ENCODE measurements at places on chromosomes 13 and 19.

- DNase-seq = no peak
Measured at GRCh38 chr13:85833921-85834320, 34.7 kb upstream of the SLITRK6 start.

- no peak for DNase-seq
Measured at GRCh38 chr13:40063278-40063698, 407.8 kb downstream of the COG6 start.

DNA sequence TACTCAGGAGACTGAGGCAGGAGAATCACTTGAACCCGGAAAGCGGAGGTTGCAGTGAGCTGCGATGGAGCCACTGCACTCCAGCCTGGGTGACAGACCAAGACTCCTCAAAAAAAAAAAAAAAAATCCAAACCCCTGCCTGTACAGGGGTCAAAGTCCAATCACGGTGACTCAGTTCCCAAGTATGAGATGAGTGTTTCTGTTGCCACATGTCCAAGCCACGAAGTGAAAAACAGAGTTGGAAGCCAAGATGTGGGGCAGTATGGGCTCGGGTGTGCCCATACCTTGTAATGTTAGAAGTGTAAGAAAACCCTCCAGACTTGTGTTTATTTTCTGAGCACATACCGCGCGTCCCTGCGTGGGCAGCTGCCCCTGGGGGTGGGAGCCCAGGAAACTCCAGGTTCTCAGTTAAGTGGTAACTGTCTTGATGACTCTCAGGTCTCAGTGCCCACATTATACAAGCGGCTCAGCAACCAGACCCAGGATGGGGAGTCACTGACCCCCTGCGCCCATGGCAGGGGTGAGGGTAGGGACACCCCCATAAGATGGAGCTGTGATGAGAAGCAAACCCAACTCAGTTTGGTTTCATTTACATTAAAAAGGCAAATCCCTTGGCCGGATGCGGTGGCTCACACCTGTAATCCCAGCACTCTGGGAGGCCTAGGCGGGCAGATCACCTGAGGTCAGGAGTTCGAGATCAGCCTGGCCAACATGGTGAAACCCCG lies 1.2 kb upstream of the GPX4 start:
- DNase-seq = no peak

- DNase-seq = no peak
Measured at GRCh38 chr13:29925457-29926097, 75.2 kb upstream of the UBL3 start.

GRCh38 chr13:114089341-114089740 lies 43.1 kb downstream of the RASA3 start:
- no peak for DNase-seq

DNA sequence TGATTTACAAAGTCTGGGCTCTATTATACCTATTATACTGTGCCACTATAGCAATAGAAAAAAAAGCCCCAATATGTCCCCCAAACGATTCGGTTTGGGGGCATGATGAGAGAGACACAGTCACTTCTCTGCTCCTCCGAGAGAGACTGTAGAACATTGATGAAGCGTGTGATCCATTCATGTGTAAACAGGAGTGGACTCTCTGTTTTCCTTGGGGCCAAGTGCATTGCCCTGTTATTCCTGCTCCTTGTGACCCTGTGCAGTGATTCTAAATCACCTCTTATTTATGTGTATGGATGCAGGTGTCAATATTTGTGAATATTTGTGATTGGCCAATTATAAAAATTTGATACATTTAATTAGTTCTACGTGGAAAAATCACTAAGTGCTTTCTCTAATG lies 17.0 kb downstream of the F10 start:
- DNase-seq = no peak

DNA sequence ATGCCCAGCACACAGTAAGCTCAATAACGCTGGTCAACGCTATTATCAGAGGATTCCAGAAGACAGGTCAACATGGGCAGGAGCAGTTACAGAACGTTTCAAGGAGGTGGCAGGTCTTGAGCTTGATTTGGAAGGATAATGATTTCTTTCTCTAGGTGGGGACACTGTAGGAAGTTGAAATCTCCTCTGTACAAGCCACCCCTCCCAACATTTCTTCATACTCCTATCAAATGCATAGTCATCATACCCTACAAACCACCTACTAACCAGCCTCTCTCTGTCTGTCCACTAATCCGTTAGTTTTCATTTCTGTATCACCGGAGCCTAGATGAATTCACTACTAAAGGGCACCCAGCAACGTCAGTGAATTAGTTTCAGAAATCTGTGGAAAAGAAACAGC lies 1.3 kb downstream of the ATP7B start:
- DNase-seq = no peak

DNA sequence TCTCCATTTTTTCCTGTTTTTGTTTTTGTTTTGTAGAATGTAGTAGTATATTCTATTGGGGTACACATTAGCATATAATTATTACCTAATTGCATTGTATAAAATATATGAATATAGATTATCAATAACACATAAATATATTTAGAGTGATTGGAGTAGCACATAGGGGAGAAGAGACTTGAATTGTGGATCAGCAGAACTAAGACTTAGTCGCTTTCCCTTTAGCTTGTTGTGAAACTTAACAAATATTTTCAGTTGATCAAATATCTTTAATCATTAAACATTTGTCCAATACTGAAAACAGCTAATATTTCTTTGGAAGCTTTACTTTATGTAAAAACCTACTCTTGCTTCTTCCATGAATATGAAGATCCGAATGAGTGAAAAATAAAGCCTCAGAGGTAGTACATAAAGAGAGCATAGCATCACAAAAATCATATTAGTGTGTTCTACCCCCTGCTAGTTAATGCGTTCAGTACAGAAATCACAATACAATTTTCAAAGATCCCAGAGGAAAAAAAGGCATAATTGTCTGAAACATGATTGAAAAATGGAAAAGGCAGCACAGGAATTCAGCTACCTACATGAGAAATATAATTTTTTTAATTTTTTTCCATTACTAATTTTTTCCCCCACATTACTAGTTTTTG lies 1348.0 kb upstream of the PRR20A start:
- DNase-seq = no peak

DNA sequence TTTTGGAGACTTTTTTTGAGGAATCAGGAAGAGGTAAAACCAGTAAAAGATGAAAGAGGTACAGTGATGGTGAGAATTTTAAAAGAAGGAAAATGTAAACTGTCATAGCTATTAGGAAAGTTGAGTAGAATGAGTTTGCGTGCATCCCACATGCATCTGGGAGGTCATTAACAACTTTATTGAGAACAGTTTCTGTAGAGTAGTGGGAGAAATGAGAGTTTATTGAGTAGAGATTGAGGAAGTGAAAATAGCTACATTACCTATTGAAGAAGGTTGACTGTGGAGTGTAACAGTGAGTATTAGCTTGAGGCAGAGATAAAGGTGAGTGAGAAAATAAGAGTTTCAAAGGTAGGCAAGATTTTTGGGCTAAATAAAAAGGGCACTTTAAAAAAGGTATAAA lies 38.7 kb downstream of the BRCA2 start:
- DNase-seq = no peak

GRCh38 chr19:10037809-10038208 lies 24.5 kb downstream of the RDH8 start:
- DNase-seq = no peak

DNA sequence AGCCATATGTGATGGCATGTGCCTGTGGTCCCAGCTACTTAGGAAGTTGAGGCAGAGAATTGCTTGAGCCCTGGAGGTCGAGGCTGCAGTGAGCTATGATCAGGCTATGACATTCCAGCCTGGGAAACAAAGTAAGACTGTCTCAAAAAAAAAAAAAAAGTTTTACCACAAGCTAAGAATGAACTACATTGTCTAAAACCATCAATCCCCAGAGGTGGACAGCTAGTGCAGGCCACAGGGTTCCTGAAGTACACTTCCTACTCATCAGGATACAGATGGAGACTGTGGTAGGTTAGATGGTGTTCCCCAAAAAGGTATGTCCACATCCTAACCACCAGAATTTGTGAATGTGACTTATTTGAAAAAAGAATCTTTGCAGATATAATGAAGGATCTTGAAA lies 63.5 kb upstream of the DOCK9 start:
- no peak for DNase-seq

DNA sequence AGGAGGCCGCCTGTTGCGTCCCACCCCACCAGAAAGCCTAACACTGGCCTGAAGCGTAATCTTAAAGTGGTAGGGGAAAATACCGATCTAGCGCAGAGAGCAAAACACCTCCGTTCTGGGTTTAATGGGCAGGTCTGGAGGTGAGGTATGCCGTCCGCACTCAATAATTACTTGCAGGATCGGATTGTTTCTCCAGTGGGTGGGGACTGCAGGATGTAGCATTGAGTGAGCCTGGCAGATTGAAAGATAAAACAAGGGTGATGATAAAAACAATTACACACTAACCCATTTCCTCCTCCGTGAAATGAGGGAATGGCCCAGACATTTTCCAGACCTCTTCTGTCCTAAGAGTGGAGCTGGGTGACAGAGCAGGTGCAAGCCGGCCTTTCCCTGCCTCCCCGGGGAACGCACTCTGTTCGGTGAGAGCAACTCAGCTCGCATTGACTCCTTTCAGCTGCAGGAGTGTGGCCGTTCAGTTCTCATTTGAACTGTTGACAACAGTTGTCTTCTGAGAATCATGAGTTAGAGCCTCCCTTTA lies 110.2 kb upstream of the DOCK9 start:
- no peak for DNase-seq

GRCh38 chr13:51625555-51626345 lies 41.5 kb downstream of the WDFY2 start:
- no peak for DNase-seq

GRCh38 chr19:6588508-6589345 lies 2.2 kb downstream of the CD70 start:
- no peak for DNase-seq

GRCh38 chr19:39846678-39847486 lies 703 bp upstream of the FBL start:
- no peak for DNase-seq

GRCh38 chr13:94617389-94618000 lies 15.8 kb downstream of the GPR180 start:
- peak; percentile 35 for DNase-seq

- no peak for DNase-seq
Measured at GRCh38 chr19:58514564-58515022, 2.8 kb upstream of the SLC27A5 start.

- DNase-seq = no peak
Measured at GRCh38 chr19:55341595-55342531, 2.2 kb downstream of the KMT5C start.

GRCh38 chr13:40340368-40341095 lies 325.9 kb downstream of the FOXO1 start:
- peak; percentile 15 for DNase-seq

GRCh38 chr19:29217616-29218015 lies 4.7 kb upstream of the UQCRFS1 start:
- DNase-seq = no peak

- no peak for DNase-seq
Measured at GRCh38 chr19:4130744-4131438, 7.0 kb upstream of the MAP2K2 start.

- DNase-seq = no peak
Measured at GRCh38 chr19:39475748-39476147, 4.9 kb upstream of the TIMM50 start.

DNA sequence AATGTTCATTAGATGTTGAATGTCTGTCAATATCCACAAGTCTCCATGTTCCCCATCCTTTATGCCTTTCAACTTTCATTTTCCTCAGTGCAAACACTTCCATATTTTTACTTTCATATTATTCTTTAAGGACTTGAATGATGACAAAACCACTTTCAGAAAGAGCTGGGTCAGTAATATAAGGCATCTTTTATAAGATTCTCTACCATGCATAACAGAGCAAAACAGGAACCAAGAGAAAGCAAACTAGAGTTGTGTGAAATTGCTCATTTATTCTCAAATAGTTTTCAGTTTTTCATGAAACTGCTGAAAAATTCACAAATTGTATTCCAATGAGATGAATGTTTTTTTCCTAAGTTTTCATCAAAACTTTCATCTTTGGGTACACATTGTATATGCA lies 1247.6 kb downstream of the PCDH17 start:
- DNase-seq = no peak

- no peak for DNase-seq
Measured at GRCh38 chr19:35303357-35303915, 11.5 kb downstream of the MAG start.

DNA sequence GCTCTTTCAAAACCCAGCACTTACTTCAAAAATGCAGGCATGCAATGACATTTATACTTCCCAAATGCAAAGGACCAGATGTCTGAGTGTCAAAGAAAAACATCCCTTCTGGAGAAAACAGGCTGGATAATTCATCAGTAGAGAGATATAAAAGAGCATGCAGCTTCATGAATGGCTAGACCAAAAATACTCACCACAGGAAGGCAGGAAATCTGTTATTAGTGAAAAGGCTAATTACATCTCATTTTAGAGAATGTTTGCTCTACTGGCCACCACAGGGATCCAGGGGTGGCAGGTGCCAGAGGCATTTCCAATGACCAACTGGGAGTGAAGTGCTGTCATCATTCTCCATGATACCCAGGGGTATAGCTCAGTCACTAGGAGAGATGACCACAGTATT lies 106.5 kb downstream of the LHFPL6 start:
- no peak for DNase-seq

GRCh38 chr19:38277969-38278680 lies 13.8 kb downstream of the SPINT2 start:
- DNase-seq = no peak

GRCh38 chr13:108948251-108948671 lies 318.9 kb downstream of the MYO16 start:
- no peak for DNase-seq

DNA sequence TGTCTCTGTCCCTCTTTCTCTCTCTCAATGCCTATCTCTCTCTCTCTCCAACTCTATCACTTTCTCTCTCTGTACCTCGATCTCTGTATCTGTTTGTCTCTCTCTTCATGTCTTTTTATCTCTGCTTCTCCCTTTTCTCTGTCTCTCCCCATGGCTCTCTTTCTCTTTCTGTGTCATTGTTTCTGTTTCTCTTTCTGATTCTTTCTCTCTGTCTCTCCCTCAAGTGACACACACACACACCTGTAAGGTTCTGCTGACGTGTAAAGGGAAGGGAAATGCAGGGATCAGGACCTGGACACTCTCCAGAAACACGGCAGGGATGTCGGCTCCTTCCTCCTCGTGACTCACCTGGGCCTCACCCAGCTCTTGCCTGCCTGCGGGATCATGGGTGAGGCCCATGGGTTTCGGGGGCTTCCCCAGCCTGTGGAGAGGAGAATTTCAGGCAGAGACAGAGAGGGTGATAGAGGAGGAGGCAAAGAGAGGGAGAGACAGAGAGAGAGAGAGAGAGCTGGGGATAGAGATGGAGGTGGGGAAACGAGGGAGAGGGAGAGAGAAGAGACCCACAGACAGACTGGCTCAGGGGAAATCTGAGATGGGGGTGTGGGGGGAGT lies 5.4 kb upstream of the PLAUR start:
- DNase-seq = no peak

DNA sequence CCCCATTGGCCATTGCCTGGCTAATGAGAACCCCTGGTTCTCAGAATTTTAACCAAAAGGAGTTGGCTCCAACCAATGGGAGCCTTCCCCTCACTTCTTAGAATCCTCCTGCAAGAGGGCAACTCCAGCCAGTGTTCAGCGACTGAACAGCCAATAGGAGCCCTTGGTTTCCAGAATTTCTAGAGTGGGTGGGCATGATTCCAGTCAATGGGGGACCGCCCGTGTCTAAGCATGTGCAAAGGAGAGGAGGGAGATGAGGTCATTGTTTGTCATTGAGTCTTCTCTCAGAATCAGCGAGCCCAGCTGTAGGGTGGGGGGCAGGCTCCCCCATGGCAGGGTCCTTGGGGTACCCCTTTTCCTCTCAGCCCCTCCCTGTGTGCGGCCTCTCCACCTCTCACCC lies 9.5 kb upstream of the SWSAP1 start:
- no peak for DNase-seq

- DNase-seq = no peak
Measured at GRCh38 chr13:113192902-113193301, 15.6 kb downstream of the PCID2 start.

All from neuronal stem cell (in vitro differentiated cells).